ENCODE measurements at places on chromosomes 7 and 10.

DNA sequence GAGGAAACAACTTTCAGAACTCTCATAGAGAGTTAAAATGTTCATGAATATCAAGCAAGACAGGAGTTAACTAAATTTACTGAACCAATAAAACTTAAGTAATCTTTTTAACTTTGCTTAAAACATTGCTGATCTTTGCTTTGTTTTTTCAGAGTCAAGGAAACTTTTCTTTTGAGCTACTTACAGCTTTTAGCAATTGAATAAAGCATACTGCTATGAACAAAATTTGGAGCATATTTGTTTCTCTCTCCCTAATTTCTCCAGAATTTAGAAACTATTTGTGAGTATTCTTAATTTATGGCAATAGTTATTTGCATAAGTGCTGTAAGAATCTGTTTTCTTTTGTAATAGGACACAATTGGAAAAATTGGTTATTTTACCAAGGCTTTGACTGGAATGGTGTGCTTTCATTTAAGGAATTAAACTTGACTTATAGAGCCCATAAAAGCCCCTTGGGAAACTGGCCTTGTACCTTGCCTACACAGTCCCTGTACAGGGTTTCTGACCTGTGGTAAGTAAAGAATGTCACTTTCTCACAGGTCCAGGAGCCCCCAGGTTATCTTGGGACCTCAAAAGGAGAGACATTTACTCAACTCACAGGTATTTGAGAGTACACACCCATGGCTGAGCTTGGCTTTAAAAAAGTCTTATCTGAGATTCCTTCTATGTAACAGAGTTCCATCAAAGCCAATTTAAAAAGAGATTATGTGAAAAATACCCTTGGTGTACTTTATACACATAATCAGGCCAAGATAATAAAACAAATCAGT, 23.3 kb upstream of the KIAA1549 start:
- no peak for DNase-seq

GRCh38 chr7:127738859-127739258, 86.9 kb downstream of the SND1 start:
- no peak for DNase-seq

DNA sequence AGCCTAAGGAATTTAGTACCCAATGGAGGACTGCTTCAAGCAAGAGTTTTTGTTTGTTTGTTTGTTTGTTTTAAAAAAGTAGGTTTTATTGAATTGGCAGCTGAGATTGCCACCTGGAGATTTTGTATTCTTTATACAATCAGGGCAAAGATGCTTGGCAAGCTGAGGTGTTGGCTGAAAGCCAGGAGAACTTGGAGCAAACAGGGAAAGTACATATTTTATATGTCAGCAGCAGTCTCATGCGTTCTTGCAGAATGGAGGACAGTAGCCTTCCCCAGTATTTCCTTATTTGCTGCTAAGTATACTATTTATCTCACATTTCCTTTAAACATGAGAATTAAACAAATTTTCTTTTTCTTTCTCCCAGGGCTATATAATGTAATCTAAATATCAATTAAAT, 22.6 kb upstream of the ICA1 start:
- DNase-seq = no peak

GRCh38 chr10:44619521-44619920, 234.6 kb upstream of the CXCL12 start:
- no peak for DNase-seq

DNA sequence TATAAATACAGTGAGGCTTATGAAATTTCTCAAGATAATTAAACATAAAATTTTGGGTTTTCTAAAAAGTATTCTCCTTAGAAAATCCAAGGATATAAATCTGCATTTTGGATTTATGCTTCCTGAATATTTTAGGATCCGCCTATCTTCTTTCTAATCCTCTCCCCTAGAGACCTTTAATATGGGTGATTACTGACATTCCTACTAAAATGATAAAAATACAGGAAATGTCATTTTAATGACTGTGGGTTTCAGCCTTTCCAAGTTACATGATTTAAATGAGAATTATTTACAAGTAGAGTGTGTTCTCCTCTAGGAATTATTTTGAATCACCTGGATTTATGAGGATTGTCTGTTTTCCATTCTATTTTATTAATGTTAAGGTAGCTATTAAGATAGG, 150.4 kb downstream of the C7orf25 start:
- DNase-seq = no peak

- no peak for DNase-seq
Measured at GRCh38 chr7:90262438-90262837, 17.5 kb downstream of the CFAP69 start.

- DNase-seq = no peak
Measured at GRCh38 chr10:74114041-74114448, 36.6 kb downstream of the AP3M1 start.

- no peak for DNase-seq
Measured at GRCh38 chr10:5540891-5541290, 16.1 kb downstream of the CALML3 start.

GRCh38 chr10:2048337-2048973, 311.1 kb upstream of the ADARB2 start:
- DNase-seq = no peak

DNA sequence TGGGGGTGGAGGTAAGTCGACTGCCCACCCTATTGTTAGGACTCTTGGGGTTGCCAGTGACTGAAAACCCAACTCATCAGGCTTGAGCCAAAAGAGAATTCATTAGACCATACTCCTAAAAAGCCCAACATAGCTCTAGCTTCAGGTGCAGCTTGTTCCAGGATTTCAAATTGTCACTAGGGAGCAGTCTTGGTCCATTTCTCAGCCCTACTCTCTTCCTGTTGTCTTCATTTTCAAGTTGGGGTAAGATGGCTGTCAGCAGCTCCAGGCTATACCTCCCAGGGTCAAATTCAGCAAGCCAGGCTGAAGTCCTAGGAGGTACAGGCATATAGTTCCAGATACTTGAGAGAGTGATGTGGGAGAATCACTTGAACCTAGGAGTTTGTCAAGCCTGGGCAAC, 14.9 kb upstream of the COL13A1 start:
- no peak for DNase-seq

DNA sequence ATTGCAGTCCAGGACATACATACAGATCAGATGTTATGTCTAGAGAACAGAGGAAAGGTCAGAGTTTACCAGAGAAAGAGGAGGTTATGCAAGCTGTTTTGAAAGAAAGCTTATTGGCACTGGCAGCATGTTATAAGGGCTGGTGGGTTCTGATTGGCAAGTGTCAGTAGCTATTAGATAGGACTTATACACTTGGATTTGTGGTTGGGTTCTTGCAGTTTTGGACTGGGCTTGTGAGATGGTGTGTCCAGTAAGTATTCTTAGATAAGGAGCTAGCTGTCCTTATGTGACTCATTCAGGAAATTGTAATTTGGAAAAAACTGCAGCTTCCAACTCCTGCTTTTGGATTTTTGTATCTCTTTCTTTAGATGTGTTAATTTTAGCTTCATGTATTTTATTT, 130.7 kb upstream of the NAMPT start:
- DNase-seq = no peak

- DNase-seq = no peak
Measured at GRCh38 chr7:144821067-144821466, 14.8 kb downstream of the TPK1 start.

DNA sequence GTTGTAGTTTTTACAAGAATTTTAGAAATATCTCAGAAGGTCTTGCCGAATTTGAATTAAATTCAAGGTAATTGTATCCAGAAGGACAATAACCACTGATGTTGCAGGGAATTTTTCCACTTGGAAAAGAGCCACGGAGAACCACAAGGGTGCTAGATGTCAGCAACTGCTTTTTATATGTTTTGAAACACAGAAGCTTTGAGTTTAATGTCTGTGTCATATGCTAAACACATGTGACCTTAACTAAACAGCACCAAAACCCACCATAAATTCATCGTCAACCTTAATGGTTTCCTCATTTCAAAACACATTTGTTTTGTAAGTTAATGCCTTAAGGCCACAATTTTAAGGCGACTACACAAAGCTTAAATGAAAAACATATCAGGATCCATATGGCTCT, 106.9 kb downstream of the COL28A1 start:
- no peak for DNase-seq

DNA sequence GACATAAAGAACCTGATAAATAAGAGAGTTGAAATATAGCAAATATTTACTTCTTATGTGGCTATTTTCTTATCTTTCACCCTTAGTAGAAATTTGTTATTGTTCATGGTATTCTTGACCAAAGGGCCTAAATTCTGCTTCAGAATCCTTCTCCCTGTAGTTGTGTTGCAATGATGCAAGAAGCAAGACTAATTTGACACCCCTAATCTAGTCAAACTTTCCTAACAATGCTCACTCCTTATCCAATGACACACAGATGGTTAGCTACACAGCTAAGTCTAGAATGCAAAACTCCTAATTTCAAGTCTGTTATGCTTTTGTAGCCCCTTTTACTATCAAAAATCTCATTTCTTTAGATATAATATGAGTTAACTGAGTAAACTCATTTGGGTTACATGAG, 56.1 kb downstream of the TWIST1 start:
- no peak for DNase-seq

DNA sequence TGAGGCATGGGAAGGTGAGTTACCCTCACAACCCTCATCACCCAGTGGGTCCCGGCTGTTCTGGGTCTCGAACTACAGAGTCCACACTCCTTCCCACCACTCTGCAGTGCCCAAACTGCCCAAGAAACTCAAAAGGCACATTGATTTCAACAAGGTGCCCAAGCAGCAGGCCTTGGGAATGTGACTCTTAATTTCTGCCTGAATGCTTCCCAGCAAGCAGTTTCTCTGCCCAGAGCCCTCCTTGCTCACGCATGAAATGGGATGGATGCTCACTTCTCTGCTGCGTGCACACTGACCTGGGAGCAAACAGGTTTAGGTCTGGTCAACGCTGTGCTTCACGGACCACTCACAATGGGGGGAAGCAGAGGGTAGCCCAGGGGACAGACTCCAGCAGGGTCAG, 77.9 kb downstream of the GRB10 start:
- DNase-seq = no peak

DNA sequence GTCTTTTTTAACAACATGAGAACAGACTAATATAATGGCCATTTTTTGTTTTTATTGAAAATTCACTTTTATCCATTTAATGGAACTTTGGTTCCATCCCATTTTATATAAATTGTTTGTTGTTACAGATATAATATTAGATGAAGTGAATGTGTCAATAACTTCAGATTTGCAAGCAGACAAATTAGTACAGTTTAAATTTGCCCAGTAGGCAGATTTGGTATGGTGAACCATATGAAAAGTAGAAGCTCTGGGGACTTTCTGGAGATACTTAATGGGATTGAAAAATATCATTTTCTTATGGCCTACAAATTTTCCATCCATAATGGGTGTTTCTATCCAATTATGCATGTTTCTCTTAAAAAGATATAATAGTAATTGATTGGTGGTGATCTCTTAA, 1196.2 kb upstream of the C7orf33 start:
- no peak for DNase-seq

DNA sequence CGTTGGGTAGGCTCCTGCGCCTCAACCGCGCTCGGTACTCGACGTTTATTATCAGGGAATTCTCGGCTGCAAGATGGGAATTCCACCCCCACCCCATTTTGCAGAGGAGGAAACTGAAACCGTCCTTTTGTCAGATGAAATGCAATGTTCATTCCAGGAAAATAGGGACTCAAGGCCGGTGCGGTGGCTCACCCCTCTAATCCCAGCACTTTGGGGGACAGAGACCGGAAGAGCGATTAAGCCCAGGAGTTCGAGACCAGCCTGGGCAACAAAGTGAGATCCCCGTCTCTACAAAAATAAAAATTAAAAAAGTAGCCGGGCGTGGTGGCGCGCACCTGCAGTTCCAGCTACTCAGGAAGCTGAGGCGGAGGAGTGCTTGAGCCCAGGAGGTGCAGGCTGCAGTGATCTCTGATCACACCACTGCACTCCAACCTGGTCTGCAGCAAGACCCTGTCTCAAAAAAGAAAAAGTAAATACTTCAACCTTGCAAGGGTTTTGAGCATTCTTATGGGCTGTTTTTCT, 720 bp upstream of the RFC2 start:
- DNase-seq = no peak

- no peak for DNase-seq
Measured at GRCh38 chr10:104074505-104074904, 11.2 kb downstream of the COL17A1 start.

GRCh38 chr7:138948403-138948802, 32.8 kb downstream of the KIAA1549 start:
- no peak for DNase-seq

- DNase-seq = no peak
Measured at GRCh38 chr7:82506208-82506607, 62.6 kb upstream of the CACNA2D1 start.

GRCh38 chr7:115914951-115915350, 115.6 kb downstream of the TFEC start:
- DNase-seq = no peak

GRCh38 chr7:3301831-3302618, 973 bp downstream of the SDK1 start:
- peak; percentile 27 for DNase-seq

- no peak for DNase-seq
Measured at GRCh38 chr7:22647451-22648257, 79.3 kb upstream of the IL6 start.

GRCh38 chr10:938941-939678, 7.6 kb upstream of the LARP4B start:
- DNase-seq = no peak

DNA sequence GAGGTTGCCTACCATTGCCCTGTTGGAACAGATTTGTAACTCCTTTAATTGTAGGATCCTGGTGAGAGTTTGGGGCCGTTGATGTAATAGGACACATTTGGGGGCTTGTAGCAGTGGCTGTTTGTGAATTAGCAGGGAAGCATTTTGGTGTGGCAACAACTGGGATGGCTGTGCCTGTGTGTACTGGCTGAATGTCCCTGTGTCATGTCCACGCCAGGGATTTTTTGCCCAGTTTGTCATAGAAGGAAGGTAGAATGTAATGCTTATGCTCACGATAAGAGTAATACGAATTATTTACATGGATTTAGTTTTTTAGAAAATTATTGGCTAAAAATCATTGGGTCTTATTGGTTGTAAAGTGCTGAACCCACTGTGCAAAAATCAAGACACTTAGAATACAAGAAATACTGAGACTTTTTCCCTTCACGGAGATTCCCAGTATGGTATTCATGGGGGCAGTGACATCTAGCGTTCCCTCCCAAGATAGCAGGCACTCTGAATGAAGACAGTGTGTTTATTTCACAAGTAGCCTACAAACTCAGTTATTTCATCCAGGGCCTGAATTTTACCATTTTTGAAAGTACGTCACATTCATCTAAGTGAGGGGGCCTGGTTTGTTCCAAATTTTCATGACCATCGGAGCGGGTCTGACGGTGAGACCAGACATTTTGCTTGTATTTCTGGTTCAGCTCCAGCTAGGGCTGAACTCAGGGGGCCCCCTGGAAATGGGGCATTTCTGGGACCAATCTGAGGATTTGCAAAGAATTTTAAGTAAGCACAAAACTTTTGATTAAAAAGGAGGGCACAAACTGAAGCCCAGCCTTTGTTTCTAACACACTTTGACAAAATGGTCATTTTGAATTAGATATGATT, 74.7 kb downstream of the CACNB2 start:
- DNase-seq = peak; percentile 25

- no peak for DNase-seq
Measured at GRCh38 chr10:98141484-98142073, 7.1 kb downstream of the R3HCC1L start.

GRCh38 chr7:37028909-37029440, 304.7 kb upstream of the AOAH start:
- DNase-seq = peak; percentile 65

GRCh38 chr10:3485057-3485686, 299.8 kb downstream of the KLF6 start:
- DNase-seq = no peak

Measured in activated T-cell treated with anti-CD3 and anti-CD28 coated beads, Interleukin-2, amount 50 U/mL, for 48 hours (primary cell).